ENCODE measurements at places on chromosomes 7 and 10.

- DNase-seq: peak; percentile 41
These were observed at the start of gene GBX1 for GRCh38 chr7:151167197-151167961. Gene GBX1, minus strand, starts transcription at chr7:151167694. Its CDS starts 146 bp downstream, at chr7:151167548.

DNA sequence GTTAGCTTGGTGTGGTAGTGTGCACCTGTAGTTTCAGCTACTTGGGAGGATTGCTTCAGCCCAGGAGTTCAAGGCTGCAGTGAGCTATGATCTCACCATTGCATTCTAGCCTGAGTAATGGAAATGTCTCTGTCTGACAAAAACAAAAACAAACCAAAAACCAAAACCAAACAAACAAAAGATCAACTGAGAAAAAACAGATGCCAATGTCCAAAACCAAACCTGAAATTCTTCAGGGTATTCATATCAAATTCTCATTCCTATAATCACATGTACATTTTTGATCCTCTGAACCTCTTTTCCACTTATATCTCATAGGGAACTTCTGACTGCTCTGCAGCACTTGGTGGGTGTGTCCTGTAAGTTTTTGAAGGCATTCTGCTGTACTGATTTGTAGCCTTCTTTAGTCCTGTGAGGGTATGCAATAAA is 87.0 kb downstream of the CDK6 start:
- DNase-seq: no peak

- no peak for DNase-seq
These were observed 235.3 kb upstream of the PRKCQ start for GRCh38 chr10:6815346-6815745.

DNA sequence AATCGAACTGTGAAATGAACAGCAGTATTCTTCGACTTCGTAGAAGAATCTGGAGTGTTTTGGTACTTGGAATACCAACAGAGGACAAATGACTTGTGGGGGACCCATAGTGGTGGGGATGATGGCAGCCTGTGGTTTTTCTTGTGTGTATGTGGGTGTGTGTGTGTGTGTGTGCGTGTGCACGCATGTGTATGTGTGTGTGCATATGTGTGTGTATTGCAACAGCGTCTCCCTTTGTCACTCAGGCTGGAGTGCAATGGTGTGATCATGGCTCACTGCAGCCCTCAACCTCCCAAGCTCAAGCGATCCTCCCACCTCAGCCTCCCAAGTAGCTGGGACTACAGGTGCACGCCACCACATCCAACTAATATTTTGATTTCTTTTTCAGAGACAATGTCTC is 9.4 kb upstream of the YWHAG start:
- DNase-seq: no peak

- DNase-seq: no peak
These were observed 490.2 kb upstream of the AUTS2 start for GRCh38 chr7:69108097-69108496.

DNA sequence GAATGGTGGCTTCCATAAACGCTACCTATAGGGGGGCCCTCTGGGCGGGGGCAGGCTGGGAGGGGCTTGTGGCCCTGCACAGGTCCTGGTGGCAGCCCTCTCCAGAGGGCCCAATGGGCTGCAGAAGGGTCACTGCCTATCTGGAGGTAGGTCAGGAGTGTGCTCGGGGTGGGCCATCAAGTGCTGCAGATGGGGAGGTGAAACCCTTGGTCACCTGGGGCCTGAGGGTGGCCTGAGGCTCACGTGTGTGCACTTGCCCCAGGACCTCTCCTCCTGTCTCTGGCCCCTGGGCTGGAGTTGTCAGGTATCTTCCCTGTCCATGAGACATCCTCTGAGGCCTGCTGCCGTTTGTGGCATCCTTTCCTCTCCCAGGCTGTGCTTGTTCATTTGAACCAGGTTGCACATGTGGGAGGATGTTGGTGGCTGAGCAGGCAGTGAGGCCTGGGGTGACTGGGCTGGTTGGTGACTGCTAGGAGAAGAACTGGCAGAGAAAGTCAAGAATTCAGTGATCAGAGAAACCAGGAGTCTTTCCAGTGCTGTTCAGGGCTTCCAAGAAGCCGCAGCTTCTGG is 21.1 kb upstream of the SH2D4B start:
- no peak for DNase-seq

DNA sequence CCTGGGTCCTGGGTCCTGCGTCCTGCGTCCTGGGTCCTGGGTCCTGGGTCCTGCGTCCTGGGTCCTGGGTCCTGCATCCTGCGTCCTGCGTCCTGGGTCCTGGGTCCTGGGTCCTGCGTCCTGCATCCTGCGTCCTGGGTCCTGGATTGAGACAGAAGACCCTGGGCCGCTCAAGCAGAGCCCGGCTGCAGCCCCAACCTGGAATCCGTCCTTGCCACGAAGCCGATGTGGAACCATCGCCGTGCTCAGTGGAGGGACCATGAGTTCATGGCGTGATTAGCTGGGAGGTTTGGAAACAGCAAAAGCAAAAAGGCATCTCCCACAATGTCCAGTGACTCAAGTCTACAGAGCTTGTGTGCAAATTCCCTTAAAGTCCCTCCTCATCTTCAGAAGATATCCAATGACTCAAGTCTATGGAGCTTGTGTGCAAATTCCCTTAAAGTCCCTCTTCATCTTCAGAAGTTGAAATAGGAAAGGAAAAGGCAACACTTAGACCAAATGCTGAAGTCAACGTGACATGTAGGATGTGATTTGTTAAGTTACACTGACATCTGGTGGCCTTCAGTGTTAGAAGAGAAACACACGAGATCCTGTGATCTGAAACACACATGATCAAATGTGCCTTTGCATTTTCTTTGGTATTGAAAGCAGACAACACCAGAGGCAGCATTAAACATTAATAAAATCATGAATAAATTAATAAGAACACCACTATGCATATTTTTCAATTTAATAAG is 179.9 kb downstream of the PTPRN2 start:
- no peak for DNase-seq

DNA sequence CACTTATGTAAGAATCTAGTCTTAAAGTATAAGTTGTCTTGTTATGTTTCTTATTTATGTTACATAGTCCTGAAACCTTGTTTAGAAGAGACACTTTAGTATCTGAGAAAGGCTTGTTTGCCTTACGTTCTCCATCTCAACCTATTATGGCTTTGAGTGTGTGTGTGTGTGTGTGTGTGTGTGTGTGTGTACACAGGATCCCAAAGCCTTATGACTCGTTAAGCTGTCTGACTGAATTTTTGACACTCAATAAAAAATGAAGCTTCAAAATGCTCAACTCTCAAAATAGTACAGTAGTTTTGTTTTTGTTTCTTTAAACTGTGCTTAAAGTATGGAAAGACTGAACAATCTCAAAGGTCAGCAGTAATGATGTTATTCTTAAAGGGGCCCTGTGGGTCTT is 18.0 kb downstream of the CALU start:
- DNase-seq: no peak

Measured in neural crest cell (in vitro differentiated cells).